ENCODE measurements at places on chromosomes 16 and 17. TPM values are rescaled to one million over a fixed set of nuclear protein-coding genes. Genes with fewer than 3 reads are reported as not detected.

XAF1 gene
- total RNA-seq, result 12.8 TPM

CBX2 gene
- total RNA-seq, result 1.0 TPM

P2RX1 gene
- total RNA-seq, result 0.85 TPM

HBQ1 gene
- 2.8 TPM for total RNA-seq

TMEM231 gene
- total RNA-seq, result 4.7 TPM

PSMD11 gene
- 42.2 TPM for total RNA-seq

EXOC3L1 gene
- total RNA-seq, result 2.5 TPM

Data from right atrium auricular region (tissue), 2 donors.